H9 (cell line): ENCODE measurements at places on chromosomes 2 and 18. TPM values are rescaled to one million over a fixed set of nuclear protein-coding genes. Genes with fewer than 3 reads are reported as not detected.

DNA sequence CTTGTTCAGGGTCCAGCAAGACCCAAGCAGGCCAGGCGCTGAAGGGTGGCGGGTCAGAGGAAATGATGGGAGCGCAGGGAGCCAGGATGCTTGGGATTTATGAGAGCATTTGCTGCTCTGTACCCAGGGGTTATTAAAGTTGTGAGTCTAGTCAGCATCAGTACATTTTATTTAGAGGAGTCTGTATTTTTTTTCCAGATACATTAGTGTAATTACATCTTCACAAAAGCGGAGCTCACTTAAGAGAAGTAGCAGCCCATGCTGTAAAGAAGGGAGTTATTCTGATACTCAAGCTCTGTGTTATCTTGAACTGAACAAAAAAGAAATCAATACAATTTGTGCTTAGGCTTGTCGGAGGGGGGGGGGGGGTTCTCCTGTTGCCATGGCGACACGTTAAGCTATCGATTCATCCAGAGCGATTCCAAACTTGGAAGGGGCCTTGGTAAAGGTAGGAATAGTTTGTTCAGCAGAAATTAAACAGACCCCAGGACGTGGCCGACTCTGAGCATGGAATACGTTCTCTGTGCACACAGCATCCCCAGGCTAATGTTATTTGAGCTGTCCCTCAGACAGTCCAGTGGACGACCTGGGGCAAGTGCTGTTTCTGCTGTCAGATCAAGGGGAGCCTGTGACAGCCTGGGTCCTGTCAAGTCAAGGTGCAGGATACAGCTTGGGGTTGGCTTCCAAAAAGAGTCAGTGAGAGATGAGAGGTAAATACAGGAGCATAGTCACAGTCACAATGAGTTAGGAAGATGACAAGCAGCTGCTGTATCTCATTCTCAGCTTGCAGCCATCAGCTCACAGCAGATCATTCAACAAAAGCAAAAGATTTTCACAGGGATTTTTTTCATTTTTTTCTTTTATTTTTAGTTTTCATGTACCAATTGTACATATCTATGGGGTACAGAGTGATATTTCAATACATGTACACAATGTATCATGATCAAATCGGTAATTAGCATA lies 387.6 kb downstream of the DCDC2C start:
- no peak overlapping the region for H3K27ac ChIP-seq
- no peaks in the 10 kb centered on the region for H3K36me3 ChIP-seq
- DNase-seq: no peak
- no peak overlapping the region for H3K4me3 ChIP-seq
- peaks cover 4% of the 10 kb centered on the region; the same call in 1 of the 2 replicates for H3K4me1 ChIP-seq

THSD7B gene
- total RNA-seq: 0.50 and 0.85 TPM in 2 replicates

DNA sequence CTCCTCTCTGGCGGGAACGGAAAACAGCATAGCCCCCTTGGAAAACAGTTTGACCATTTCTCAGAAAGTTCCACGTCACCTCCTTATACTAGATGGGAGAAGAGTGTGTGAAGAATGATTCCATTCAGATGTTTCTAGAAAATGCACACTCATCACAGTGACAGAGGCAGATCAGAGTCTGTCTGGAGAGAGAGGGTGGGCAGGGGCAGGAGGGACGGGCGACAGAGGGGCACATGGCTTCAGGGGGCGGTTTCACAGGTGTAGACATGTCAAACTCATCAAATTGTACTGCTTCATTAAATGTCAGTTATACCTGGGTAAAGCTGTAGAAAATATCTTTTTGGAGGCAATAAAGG lies 88.8 kb upstream of the TAF1B start:
- no peak for DNase-seq
- no peaks in the 10 kb centered on the region for H3K27me3 ChIP-seq
- H3K36me3 ChIP-seq: no peaks in the 10 kb centered on the region; the same call in 2 of the 3 replicates
- peaks cover 10% of the 10 kb centered on the region; the same call in 1 of the 2 replicates for H3K4me1 ChIP-seq
- no peak overlapping the region for H3K27ac ChIP-seq
- no peak overlapping the region for H3K4me3 ChIP-seq

- no peaks in the 10 kb centered on the region for H3K27me3 ChIP-seq
- H3K4me3 ChIP-seq: peak overlapping the region; percentile 65
Observed at GRCh38 chr2:207765547-207765946, 4.2 kb downstream of the FZD5 start.

ANKRD23 gene
- 2.3 and 2.4 TPM in 2 replicates for total RNA-seq
